ENCODE measurements at places on chromosomes 1 and 21.

DNA sequence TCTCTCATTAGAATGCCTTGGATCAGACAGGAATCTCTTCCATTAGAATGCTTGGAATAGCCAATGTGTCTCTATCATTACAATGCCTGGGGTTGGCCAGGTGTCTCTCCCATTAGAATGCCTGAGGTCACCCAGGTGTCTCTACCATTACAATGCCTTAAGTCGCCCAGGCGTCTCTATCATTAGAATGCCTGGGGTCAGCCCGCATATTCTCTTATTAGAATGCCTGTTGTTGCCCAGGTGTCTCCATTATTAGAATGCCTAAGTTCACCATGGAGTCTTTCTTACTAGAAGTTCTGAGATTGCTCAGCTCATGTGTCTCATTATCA lies 60.2 kb downstream of the RNF187 start:
- DNase-seq = no peak

DNA sequence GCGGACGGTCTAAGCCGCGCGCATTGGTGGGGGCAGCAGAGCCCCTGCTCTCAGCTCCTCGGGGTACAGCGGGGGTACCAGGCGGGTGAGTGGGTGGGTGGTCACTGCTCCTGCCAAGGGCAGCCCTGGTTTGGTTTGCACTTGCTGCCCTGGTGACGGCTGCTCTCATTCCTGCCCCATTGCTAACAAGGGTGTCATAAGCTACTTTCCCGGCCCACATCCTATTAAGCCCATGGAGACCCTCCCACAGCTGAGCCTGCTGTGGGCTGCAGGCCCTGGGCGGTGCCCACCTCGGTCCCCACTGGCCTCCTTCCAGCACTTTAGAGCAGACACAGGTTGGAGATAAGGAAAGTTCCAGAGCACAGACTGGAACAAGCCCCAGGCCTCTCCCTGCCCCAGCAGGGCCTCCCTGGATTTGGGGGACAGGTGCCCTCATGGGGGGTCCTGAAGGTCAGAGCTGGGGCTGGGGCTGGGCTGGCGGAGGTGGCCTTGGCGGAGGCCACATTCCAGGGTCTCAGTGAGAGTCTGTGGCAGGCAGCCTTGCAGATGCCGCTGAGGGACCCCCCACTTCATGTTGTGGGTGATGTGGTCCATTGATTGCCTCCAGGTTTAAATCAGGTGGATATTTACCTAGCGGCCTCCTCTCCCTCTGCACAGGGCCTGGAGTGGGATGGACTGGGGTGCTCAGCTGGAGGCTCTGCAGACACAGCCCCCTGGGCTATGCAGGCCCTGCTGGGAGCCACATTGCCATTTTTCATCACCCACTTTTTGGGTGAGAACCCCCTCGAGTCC lies 27.0 kb downstream of the COL18A1 start:
- DNase-seq = no peak

- no peak for DNase-seq
Measured at GRCh38 chr1:154824179-154825000, 45.7 kb downstream of the KCNN3 start.

- DNase-seq = no peak
Measured at GRCh38 chr1:41613689-41614574, 129.4 kb upstream of the EDN2 start.

DNA sequence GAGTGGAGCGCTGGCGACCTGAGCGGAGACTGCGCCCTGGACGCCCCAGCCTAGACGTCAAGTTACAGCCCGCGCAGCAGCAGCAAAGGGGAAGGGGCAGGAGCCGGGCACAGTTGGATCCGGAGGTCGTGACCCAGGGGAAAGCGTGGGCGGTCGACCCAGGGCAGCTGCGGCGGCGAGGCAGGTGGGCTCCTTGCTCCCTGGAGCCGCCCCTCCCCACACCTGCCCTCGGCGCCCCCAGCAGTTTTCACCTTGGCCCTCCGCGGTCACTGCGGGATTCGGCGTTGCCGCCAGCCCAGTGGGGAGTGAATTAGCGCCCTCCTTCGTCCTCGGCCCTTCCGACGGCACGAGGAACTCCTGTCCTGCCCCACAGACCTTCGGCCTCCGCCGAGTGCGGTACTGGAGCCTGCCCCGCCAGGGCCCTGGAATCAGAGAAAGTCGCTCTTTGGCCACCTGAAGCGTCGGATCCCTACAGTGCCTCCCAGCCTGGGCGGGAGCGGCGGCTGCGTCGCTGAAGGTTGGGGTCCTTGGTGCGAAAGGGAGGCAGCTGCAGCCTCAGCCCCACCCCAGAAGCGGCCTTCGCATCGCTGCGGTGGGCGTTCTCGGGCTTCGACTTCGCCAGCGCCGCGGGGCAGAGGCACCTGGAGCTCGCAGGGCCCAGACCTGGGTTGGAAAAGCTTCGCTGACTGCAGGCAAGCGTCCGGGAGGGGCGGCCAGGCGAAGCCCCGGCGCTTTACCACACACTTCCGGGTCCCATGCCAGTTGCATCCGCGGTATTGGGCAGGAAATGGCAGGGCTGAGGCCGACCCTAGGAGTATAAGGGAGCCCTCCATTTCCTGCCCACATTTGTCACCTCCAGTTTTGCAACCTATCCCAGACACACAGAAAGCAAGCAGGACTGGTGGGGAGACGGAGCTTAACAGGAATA lies 4.2 kb downstream of the TFAP2E start:
- DNase-seq = peak; percentile 68

- DNase-seq = peak; percentile 45
Measured at GRCh38 chr1:10152709-10153284, 57.6 kb upstream of the KIF1B start.

- no peak for DNase-seq
Measured at GRCh38 chr21:43908167-43908566, 43.1 kb downstream of the AGPAT3 start.

- no peak for DNase-seq
Measured at GRCh38 chr1:201721082-201722049, 107.6 kb upstream of the IPO9 start.

DNA sequence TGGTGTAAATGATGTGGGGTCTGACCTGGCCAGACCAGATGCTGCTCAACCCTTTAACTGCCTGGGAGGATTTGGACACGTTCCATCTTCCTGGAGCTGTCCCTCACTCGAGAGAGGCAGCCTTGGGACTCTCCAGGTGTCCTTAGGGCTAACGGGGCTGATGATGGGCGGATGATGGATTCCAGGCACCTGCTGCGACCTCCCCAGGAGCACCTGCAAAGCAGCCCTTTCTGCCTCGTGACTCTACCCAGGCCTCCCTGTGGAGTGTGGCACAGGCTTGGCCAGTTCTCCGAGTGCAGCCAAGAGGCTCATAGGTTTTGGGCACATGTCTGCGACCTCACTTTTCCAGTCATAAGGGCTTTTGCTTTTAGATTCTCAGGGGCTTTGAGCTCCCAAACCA lies 12.3 kb upstream of the TRIM17 start:
- no peak for DNase-seq
